Right kidney (tissue), 9 donors: ENCODE measurements at places on chromosomes 1 and 21.

- no peak for DNase-seq
Observed at GRCh38 chr1:78447086-78447485, 43.7 kb upstream of the PTGFR start.

GRCh38 chr1:19123837-19124236 is 86.2 kb downstream of the UBR4 start:
- DNase-seq: no peak

- DNase-seq: peak; percentile 50
Observed at GRCh38 chr1:40665335-40666171, at the start of gene RIMS3. TSS of gene RIMS3 (minus strand) at chr1:40665682. CDS start at chr1:40641925, 23,757 bp downstream.

DNA sequence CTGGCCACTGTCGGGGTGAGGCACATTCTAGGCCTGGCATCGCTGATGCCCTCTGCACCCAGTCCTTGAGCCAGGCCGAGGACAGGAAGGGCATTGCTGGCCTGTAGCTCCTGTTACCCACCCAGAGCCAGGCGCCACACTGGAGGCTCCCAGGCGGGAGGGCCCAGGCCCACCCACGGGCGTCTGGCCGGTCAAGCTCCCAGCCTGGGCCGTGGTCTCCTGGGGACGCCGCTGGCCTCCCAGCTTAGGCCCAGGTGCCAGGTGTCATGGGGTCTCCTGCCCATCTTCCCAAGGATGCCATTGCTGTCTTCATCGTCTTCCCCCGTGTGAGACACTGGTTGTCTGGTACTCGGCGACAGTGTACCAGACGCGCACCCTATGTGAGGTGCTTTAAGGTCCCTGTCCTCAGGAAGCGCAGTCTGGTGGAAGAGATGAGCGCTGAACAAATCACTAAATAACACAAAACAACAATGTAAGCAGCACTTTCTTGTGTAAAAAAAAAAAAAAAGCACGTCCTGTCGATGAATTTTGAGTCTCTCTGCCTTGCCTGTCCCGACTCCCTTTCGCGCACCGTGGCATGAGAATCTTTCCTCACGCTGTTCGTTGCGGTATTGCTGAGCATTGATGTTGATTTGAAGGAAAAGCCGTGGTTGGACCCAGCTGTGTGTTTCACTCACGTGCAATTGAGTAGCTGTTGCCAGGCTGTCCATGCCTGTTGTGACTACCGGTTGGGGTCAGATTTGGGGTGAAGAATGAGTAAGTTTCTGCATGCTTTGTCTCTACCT is 27.0 kb upstream of the TRAPPC10 start:
- DNase-seq: no peak

- DNase-seq: peak; percentile 71
Observed at GRCh38 chr1:228276174-228276831, 68.5 kb downstream of the OBSCN start.

GRCh38 chr1:203593723-203594122 is 32.9 kb upstream of the ATP2B4 start:
- DNase-seq: no peak

GRCh38 chr1:39609618-39610331 is 29.7 kb downstream of the HEYL start:
- peak; percentile 66 for DNase-seq

GRCh38 chr1:220990427-220991339 is 111.4 kb downstream of the HLX start:
- DNase-seq: no peak

DNA sequence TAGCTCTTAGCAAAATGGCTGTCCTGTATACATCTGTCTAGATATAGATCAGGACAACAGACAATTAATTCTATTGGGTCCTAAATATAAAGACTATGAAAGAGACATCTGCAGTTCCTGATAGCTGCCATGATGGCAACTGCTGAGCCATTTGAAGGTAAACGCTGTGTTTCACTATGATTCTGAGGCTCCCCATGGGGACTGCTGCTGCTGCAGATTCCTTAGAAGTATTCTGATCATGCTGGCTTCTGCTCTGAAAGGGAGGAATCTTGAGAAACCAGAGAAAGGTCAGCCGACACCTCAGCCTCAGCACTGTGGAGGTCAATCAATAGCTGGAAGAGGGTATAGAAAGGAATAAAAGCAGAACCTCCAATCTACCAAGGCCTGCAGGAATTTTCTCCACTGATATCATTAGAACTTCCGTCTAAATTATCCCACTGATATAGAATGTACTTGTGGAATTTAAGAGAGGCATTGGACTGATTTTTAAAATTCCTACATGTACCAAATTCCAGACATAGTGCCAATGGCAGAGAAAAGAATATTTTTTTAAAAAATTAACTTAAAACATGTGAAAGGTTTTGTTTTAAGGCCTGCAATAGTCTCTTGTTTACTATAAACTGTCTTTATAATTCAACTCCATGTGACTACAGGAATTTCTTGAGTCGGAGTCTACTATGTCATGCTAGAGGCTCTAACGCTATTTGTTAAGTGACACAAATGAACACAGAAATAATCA is 53.2 kb downstream of the DDAH1 start:
- DNase-seq: no peak

DNA sequence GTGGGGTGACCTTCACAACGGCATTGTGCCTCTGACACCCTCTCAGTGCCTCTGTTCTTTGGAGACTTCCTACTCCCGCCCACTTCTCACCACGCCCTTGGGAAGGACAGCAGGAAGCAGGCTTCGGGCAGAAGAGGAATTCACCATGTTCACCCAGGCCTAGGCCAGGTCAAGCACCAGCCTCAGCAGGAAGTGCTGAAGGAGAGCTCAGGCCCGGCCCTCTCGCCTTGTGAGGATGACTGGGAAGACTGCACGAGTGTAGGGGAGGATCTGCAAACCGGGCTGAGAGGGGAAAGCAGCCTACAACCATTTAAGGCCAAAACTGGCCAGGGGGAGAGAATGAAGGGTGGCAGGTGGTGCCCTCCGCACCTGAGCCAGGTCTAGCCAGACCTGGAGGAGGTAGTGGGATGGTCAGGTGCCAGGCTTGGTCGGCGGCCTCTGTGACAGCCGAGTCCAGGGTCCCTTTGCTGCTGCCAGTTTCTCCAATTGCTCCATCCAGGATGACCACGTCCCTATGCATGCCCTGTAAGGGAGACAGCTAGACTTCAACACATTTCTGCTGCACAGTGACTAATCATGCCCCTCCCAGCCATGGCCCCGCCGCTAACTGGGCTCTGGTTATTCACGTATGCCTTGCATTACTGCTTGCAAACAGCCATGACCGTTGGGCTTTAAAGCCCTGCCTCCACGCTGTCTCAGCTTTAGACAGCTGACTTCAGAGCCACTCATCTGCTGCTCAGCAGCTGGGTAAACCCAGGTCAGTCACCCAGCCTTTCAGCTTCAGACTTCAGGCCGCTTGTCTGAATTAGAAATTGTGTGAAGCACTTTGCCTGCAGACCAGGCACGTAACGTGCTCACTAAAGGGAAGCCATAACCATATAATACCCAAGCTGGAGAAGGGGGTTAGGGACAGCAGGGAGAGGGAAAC is 8.9 kb downstream of the MRTO4 start:
- no peak for DNase-seq

GRCh38 chr1:12615865-12616708 is 1.9 kb downstream of the DHRS3 start:
- peak; percentile 75 for DNase-seq

- no peak for DNase-seq
Observed at GRCh38 chr1:198627436-198628066, 11.3 kb upstream of the PTPRC start.

- DNase-seq: no peak
Observed at GRCh38 chr1:3174487-3175247, 105.7 kb downstream of the PRDM16 start.

DNA sequence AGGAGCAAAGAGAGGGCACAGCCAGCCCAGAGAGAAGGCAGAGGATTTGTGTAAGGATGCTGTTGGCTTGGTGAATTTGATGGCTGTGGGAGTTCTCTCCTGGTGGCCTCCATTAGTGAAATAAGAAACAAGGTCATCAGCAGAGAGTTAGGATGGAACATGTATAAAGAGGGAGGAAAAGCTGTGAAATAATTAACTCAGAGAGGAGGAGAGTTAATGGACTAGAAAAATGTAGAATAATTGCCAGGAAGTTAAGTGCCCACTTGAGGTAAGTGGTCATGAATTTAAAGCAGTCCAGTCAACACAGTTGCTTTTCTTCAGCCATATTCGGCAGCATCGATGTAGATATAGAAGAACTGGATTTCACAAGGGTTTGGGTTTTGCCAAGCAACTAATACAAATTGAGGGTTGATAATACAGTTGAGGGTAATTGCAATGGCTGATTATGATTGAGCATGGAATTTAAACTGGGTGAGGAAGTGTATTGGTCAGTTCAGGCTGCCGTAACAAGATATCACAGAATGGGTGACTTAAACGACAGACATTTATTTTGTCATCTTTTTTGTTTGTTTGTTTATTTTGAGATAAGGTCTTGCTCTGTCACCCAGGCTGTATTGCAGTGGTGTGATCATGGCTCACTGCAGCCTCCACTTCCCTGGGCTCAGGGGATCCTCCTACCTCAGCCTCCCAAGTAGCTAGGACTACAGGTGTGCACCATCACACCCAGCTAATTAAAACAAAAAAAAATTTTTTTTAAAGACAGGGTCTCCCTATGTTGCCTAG is 31.7 kb upstream of the KLF17 start:
- DNase-seq: no peak

GRCh38 chr1:177142791-177143271 is 21.7 kb downstream of the ASTN1 start:
- peak; percentile 15 for DNase-seq

- DNase-seq: no peak
Observed at GRCh38 chr21:34965200-34966174, 83.6 kb downstream of the RUNX1 start.

GRCh38 chr1:51044199-51044598 is 57.8 kb upstream of the C1orf185 start:
- no peak for DNase-seq

GRCh38 chr1:178634445-178634844 is 90.6 kb upstream of the RALGPS2 start:
- DNase-seq: no peak
